ENCODE measurements at places on chromosomes 4 and X. TPM values are rescaled to one million over a fixed set of nuclear protein-coding genes. Genes with fewer than 3 reads are reported as not detected.

Gene DNAAF6
- not detected for total RNA-seq

Gene F8A3
- 2.8 TPM for total RNA-seq

Gene PPEF2
- total RNA-seq = not detected

Gene MAGEB17
- not detected for total RNA-seq

Gene GTPBP6
- total RNA-seq = 73.4 TPM

Gene NUP62CL
- total RNA-seq = 7.3 TPM

Gene GABRG1
- total RNA-seq = not detected

Gene TCEAL2
- not detected for total RNA-seq

Gene PNMA6F
- not detected for total RNA-seq

Gene ADH1B
- total RNA-seq = 24.2 TPM

Gene DRD5
- total RNA-seq = not detected

Gene MAGEA1
- total RNA-seq = not detected

Gene RHOH
- not detected for total RNA-seq

Gene GPRIN3
- not detected for total RNA-seq

Gene PLP1
- total RNA-seq = not detected

Gene UGT2B17
- not detected for total RNA-seq

Gene UGT8
- 2.2 TPM for total RNA-seq

Gene PPARGC1A
- total RNA-seq = 0.12 TPM

Gene CSAG1
- not detected for total RNA-seq

Gene BANK1
- not detected for total RNA-seq

Gene BMP3
- not detected for total RNA-seq

Gene SYNPO2
- total RNA-seq = 0.42 TPM

Gene CT45A10
- not detected for total RNA-seq

Gene DCHS2
- 0.17 TPM for total RNA-seq

Gene SHROOM4
- 0.12 TPM for total RNA-seq

Gene ACE2
- not detected for total RNA-seq

Gene PPBP
- not detected for total RNA-seq

Gene FAM156A
- 19.3 TPM for total RNA-seq

Gene VCX3A
- total RNA-seq = not detected

Gene UGT2B10
- total RNA-seq = not detected

Gene SLC49A3
- not detected for total RNA-seq

Gene FAM47A
- not detected for total RNA-seq

Gene CFI
- total RNA-seq = not detected

Gene TBC1D1
- 39.5 TPM for total RNA-seq

Gene OTUD6A
- not detected for total RNA-seq

Gene REELD1
- not detected for total RNA-seq

Gene SMR3A
- not detected for total RNA-seq

Gene RAB41
- not detected for total RNA-seq

Gene SCARB2
- total RNA-seq = 67.2 TPM

Gene KCNE5
- 1.4 TPM for total RNA-seq

Gene PDCL2
- total RNA-seq = not detected

Gene PABPC1L2A
- total RNA-seq = not detected

Gene TMPRSS11B
- total RNA-seq = not detected

Gene FAM114A1
- 22.7 TPM for total RNA-seq

Gene SLC26A1
- 0.16 TPM for total RNA-seq

Gene PRRG3
- total RNA-seq = not detected

Gene BEND4
- not detected for total RNA-seq

Gene IL2
- not detected for total RNA-seq

Gene CTAG2
- total RNA-seq = not detected

Gene CCDC149
- total RNA-seq = 15.4 TPM

Gene NHSL2
- total RNA-seq = not detected

Gene PDLIM3
- 0.22 TPM for total RNA-seq

Gene GAGE12J
- total RNA-seq = not detected

Data from MCF 10A (cell line).